ENCODE measurements at places on chromosomes 16 and 17.

DNA sequence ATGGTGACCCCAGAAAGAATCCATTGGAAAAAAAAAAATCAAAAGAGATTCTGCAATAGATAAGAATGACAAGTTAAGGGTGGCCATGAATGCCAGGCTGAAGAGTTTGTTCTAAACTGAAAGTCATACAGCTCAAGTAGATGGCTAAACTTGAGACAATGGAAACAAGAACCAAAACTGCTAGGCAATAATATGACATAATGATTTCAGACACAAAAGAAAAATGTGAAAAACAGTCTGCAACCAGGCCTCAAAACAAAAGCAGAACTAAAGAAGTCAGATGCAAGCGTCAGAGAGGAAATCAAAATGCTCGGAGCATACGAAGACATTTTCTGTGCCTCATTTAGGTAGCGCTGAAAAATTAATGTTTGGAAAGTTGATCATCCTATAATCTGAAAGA is 54.4 kb upstream of the YPEL2 start:
- DNase-seq, result no peak

- DNase-seq, result peak; percentile 79
These were observed 1.4 kb downstream of the EIF5A start for GRCh38 chr17:7308625-7309433.

- DNase-seq, result no peak
These were observed 805 bp downstream of the HNF1B start for GRCh38 chr17:37743875-37744632.

DNA sequence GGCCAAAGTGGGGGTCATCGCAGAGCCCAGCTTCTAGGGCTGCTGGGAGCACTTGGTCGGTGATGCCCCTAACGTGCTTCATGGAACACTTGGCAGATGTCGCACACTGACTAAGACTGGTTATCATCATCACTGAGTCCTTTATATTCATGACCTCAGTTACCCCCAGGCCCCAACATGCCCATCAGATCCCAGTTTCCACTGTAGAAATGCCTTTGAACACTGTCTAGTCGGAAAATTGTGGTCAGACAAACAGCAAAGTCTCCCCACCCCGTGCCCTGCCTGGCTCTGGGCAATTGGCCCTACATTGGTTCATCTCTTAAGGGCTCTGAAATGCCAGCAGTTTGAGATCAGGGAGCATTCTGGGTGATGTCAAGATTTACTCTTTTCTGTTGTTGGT is 51.3 kb downstream of the NKD1 start:
- no peak for DNase-seq

DNA sequence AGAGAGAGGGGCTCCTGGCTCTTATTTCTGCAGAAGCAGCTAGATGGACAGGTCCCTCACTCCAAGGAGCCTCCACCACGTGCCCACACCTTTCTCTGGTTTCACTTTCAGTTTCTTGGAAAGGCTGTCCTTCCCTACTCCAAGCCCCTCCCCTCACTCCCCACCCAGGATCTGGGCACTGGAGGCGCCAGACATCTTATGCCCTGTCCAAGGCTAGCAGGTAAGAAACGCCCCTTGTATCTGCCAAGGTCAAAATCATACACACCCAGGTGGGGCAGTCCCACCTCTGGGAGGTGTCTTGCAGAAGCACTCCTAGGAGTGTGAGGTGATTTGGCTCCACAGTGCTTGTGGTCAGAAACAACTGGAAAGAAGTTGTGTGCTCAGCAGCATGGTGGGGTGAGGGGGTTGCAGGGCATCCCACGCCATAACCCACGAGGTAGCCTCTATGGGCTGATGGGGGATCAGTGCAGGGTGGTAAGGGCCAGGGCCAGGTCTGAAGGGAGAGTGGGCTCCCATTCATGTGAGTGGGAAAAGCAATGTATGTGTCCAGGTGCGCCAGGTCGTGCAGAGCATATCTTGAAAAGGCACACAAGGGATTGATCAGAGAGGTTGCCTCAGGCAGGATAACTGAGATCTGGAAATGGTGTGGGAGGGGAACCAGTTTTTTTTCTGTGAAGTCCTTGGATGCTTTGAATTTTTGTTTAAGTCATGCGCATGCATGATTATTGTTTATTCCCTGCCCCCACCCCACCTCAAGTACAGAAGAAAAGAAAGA is 31.8 kb upstream of the PRM1 start:
- no peak for DNase-seq

GRCh38 chr17:82461827-82462524 is 3.4 kb downstream of the NARF start:
- no peak for DNase-seq

- no peak for DNase-seq
These were observed 11.1 kb downstream of the FLCN start for GRCh38 chr17:17225901-17226300.

GRCh38 chr17:5661491-5662125 is 77.3 kb upstream of the NLRP1 start:
- no peak for DNase-seq

DNA sequence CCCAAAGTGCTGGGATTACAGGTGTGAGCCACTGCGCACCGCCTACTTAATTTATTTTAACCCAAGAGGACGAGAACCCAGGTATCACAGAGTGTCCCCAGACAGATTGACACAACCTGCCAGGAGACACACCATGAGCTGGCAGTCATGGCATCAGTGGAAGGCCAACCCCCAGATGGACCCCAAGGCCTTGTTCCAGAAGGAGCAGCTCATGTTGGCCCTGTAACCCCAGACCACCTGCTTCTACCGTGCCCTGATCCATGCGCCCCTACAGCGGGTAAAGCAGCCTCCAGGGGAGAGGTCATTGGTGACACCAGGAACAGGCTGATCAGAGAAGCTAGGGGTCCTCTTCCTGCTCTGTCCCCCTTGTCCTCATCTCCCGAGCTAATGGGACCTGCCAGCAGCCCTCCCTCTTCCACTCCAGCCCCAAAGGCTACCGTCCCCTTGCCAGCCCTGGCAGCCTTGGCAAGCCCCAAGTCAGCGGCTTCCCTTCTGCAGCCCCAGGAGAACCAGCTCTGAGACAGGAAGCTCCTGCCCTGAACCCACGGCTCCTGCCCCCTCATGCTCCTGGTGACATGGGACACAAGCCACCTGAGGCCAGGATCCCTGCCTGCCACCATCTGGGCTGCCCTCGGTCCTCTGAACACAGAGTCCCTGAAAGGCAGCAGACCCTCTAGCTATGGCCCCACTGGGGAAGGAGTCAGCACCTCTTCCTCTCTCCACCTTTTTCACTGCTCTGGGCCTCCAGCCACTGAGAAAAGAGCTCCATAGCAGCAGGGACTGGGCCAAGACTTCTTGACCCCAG is 6.3 kb downstream of the SULT1A1 start:
- no peak for DNase-seq

- DNase-seq, result no peak
These were observed 6.3 kb upstream of the EPOP start for GRCh38 chr17:38681096-38681495.

DNA sequence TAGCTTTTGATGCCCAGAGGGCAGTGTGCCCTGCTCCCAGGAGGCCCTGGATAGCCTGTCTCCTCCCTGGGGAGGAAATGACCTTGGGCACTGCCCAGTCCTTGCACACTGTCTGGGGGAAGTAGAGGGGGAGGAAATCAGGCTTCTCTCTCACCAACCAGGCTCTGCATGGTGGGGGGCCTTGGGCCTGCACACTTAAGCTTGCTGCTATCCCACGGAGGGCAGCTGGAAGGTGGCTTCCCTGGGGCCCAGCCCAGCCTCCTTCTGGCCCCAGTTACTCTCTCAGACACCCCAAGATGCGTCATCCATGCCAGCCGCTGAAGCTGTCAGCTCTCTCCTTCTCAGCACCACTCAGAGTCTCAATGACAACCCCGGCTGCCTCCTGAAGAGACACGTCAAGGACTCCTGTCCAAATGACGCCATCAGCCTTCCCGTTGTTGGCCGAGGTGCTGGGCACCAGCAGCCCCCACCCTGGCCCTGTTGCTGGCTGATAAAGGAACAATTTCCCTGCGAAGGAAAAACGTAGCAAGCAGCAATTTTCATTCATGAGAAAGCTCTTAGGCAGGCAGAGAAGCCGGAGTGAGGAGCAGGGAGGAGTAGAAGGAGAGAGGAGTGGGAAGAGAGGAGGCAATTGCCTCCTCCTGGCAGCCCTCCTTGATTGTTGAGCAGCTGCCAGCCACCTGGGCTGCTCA is 95.5 kb downstream of the SDK2 start:
- DNase-seq, result no peak

GRCh38 chr17:16940116-16940881 is 31.6 kb downstream of the TNFRSF13B start:
- DNase-seq, result no peak

DNA sequence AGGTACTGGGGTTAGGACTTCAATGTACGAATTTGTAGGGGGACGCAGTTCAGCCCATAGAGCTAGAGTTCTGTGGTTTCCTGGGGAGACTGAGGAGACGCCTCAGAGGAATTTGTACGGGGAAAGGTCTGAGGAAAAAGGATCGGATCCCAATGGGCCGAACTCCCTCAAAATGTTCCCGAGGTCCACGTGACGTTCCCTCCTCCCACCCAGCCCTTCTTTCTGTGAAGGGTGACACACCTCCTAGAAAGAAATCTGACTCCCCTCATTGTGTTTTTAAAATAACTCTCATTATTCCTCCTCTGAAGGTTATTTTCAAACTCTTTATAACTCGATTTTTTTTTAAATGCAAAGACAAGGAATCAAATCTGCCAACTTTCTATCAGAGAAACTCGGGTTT is 8.6 kb downstream of the RGS9 start:
- no peak for DNase-seq

GRCh38 chr17:79706931-79707850 is 23.6 kb upstream of the ENPP7 start:
- no peak for DNase-seq

- no peak for DNase-seq
These were observed 2272.1 kb downstream of the TP53TG3F start for GRCh38 chr16:35731341-35732040.

DNA sequence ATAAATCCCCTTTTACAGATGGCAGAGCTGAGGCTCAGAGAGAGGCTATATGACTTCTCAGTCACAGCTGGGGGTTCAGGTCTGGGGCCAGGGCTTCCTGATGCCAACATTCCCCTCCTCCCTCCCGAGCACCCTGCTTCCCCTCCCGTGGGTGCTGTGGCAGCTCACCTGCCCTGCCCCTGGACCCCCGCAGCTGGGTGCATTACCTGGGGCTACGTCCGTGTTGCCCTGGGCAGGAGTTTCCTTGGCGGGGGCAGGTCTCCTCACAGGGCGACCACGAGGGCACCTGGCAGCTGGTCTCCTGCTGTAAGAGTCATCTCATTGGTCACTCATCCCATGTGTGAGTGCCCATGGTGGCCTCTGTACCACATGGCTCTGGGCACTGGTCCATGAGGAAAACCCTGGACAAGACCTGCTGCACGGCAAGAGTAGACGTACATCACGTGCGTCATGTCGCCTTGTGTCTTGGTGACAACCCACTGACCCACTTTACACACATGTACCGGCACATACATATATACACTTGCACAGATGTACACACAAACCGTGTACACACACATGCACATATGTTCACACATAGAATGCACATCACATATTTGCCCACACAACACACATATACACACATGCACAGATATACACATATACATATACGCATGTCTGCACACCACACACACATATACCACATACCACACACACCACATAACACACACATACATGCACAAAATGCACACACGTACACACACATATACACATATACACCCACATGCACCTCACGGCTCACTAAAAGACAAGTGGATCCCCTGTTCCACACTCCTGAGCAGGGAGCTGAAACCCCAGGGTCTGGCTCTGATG is 134.0 kb downstream of the FOXL1 start:
- DNase-seq, result no peak

GRCh38 chr16:75924397-75924796 is 198.1 kb upstream of the CPHXL start:
- no peak for DNase-seq

DNA sequence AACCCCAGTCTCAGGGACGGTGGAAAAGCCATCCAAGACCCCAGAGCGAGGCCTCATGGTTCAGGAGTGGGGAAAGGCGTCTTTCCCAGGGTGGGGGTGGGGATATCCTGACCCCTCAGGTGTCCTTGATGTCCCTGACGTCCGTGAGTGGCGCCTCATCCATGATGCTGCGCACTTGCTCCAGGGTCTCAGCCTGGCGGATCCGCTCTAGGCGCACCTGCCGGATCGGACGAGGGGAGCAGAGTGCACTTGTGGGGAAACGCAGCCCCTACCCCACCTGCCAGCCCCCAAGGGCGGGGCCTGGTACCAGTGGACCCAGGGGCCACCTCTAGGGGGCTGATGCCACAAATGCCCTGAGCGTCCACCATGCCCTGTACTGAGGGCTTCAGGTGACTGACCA is 20.2 kb downstream of the RABEP2 start:
- DNase-seq, result no peak

DNA sequence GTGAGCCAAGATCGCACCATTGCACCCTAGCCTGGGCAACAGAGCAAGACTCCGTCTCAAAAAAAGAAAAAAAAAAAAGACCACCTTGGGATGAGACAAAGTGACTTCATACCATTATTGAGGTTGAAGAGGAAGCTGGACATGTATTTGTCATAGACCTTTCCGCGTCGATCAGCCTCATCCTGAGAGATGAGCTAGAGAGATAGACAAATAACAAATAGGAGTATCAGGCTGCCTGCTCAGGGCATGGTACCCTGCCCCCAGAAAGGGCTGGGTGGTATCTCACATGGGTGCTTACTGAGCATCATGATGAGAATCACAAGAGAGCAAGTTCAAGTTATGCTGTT is 22.1 kb downstream of the CNTNAP1 start:
- DNase-seq, result no peak

- DNase-seq, result peak; percentile 27
These were observed 17.3 kb downstream of the BAHCC1 start for GRCh38 chr17:81412490-81413093.

DNA sequence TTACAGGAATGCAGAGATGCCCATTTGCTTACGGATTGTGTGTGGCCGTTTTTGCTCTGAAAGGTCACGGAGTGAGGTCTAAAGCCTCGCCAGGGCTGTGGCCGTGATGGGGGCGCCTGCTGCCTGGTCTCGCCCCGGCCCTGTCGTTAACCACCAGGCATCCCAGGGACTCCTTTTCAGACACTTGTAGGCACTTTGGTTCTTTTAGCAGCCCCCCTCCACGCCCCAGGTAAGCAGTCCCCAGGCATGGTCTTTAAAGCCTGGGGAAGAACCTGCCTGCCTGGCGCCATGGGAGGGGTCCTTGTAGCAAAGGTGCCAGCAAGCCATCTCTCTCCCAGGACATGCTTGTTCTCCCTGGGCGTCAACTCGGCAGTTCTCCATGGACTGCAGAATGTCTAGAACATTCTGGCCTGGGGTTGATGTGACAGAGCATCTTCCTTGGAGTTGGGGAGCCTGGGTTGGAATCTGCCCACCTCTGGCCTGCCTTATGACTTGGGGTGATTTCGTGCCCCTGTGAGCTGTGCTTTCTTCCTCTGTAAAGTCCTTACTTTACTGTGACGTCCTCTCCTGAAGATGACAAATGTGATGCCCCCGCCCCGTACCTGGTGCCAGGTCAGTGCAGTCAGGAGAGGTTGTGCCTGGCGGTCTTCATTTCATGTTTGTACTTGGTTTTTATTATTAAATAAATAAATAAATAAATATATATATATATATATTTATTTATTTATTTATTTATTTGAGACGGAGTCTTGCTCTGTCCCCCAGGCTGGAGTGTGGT is 5.4 kb downstream of the KCTD5 start:
- no peak for DNase-seq

GRCh38 chr17:34511265-34511664 is 68.1 kb upstream of the TMEM132E start:
- DNase-seq, result no peak

- no peak for DNase-seq
These were observed 24.5 kb upstream of the CIBAR2 start for GRCh38 chr16:85136702-85137322.

GRCh38 chr17:1159431-1160180 is 20.2 kb downstream of the ABR start:
- DNase-seq, result no peak

Data from activated T-helper 9 cell treated with anti-CD3 and anti-CD28 coated beads, Interleukin-2, amount 50 U/mL, for 16 hours (primary cell).